Nephron progenitor cell (in vitro differentiated cells): ENCODE measurements at places on chromosomes 2 and 18.

DNA sequence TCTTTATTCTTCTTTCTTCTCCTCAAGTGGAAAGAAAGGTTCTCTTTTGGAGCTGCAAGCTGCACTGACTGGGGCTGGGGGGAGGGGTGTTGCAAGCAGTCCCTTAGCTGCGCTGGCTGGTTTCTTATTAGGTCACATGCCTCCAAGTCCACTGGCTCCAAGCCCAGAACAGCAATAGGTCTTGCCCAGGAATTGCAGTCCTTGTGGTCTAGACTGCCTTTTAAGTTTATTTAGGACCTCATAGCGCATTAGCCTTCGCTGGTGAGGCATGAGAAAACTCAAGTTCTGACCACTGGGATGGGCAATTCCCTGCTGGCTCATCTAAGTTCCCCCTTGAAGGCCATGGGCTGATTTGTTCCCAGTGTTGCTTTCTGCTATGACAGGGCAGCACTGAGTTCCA, 138.6 kb upstream of the SCN7A start:
- no peak for DNase-seq

DNA sequence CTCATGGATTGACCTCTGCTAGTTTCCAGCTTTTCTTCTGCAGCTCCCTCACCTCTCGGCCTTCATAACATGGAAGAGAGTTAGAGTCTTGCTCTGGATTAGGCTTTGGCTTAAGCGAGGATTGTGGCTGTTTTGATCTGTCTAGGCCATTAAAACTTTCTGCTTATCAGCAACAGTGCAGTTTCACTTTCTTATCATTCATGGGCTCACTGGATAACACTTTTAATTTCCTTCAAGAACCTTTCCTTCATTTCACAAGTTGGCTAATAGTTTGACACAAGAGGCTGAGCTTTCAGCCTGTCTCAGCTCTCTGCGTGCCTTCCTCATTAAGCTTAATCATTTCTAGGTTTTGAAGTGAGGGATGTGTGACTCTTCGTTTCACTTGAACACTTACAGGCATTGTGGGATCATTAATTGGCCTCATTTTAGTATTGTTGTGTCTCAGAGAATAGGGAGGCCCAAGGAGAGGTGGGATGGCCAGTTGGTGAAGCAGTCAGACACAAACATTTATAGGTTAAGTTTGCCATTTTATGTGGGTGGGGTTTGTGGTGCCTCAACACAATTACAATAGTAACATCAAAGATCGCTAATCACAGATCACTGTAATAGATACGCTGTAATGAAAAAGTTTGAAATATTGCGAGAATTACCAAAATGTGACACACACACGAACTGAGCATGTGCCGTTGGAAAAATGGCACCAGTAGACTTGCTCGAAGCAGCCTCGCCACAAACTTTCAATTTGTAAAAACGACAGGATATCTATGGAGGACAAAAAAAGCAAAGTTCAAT, 129.3 kb downstream of the ZNF236 start:
- no peak for DNase-seq

DNA sequence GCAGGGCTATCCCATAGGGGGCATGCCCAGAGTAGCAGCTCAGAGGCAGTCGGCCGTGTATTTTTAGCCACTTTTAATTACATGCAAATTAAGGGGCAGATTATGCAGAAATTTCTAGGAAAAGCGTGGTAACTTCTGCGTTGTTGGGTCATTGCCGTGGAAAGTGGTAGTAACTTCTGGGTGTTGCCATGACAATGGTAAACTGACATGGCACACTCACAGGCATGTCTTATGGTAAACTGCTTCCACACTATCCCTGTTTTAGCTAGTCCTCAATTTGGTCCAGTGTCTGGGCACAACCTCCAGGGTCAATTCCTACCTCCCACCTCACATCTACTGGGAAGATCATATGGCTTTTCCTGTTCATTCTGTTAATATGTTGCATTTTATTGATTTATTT, 428.9 kb upstream of the FANCL start:
- DNase-seq = no peak

DNA sequence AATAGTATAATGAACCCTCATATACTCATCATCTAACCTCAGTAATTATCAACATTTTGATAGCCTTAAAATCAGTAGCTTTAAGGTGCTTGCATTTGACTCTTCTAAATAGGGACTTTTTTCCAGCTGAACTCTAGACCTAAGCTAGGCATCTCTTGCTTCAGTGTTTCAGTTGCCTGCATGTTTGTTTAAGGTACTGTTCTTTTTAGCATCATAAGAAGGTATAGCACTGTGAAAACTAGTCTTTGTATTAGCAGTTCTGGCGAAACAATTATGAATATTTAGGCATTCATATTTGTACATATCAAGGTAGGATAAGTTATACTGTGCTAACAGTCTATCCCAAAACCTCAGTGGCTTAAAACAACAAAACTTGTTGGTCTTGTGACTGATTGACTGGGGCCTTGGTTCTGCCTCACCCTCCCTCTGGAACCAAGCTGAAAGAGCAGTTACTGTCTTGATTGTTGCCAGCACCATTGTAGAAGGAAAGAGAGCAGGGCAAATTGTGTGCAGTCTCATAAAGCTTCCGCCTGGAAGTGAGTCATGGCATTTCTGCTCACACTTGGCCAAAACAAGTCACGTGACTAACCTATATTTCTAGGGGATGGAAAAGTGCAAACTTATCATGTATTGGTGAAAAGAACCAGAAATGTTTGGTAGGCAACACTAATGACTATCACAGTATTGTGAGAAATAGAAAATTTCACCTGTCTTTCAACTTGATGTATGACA, 24.3 kb downstream of the GALNT1 start:
- no peak for DNase-seq

- DNase-seq = no peak
These were observed 601.1 kb upstream of the SETBP1 start for GRCh38 chr18:44079606-44080005.

GRCh38 chr2:233460726-233461441, 105.7 kb downstream of the USP40 start:
- DNase-seq = no peak

GRCh38 chr2:192148241-192148619, 46.5 kb downstream of the TMEFF2 start:
- DNase-seq = no peak

- no peak for DNase-seq
These were observed 17.8 kb upstream of the TMEM18 start for GRCh38 chr2:694906-695510.

- DNase-seq = no peak
These were observed 18.5 kb downstream of the TRAK2 start for GRCh38 chr2:201432621-201433393.

DNA sequence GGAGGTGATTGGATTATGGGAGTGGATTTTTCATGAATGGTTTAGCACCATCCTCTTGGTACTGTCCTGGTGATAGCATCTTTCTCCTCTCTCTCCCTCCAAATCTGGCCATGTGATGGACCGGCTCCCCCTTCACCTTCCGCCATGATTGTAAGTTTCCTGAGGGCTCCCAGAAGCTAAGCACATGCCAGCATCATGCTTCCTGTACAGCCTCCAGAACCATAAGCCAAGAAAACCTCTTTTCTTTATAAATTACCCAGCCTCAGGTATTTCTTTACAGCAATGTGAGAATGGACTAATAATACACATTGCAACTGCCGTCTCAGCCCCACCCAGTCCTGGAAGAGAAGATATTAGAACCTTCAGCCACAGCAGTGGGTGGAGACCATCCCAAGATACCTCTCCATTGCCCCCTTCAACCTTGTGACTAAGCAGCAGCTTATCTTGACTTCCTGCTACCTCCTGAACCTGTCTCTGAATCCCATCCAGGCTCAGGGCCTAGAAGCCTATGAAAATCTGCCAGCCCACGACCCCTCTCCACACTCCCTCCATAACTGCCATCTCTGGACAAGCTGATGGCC, 81.8 kb upstream of the AGAP1 start:
- DNase-seq = no peak

GRCh38 chr2:104050656-104051242, 803.2 kb upstream of the POU3F3 start:
- DNase-seq = no peak

- DNase-seq = no peak
These were observed 4.8 kb downstream of the VRK2 start for GRCh38 chr2:58051445-58051844.

- DNase-seq = no peak
These were observed 35.5 kb downstream of the ST8SIA5 start for GRCh38 chr18:46721331-46721730.

GRCh38 chr2:132980304-132980703, 310.3 kb upstream of the LYPD1 start:
- DNase-seq = no peak

GRCh38 chr2:72077702-72078169, 69.9 kb downstream of the CYP26B1 start:
- no peak for DNase-seq
